ENCODE measurements at places on chromosomes 2 and 18.

GRCh38 chr18:34767601-34768027 lies 57.5 kb downstream of the DTNA start:
- DNase-seq, result no peak

DNA sequence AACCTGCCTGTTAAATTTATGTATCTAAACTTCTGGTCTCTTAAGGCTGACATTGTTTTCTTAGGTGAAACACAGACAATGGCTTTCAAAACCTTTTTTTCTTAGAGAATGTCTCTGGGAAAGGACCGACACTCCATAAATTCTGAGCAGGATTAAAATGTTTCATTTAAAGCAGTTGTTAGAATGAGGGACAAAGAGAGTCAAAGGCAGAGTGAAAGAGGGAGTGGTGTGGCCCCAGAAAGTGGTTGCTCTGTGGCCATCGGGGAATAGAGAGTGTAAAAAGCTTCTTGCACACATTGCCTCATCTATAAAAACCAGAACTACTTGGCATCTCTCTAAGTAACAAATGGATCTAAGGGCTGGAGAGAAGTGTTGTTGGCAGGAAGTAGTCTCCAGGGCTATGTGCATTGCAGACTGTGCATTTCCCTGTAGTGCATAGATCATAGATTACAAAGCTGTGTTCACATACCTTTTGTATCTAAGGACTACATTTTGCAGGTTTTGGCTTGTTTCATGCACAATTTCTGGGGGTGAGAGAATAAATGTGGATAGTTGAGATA lies 3.6 kb downstream of the RPRM start:
- no peak for DNase-seq

GRCh38 chr2:64414736-64415435 lies 39.1 kb upstream of the LGALSL start:
- DNase-seq, result no peak

- DNase-seq, result no peak
These were observed 795.8 kb upstream of the GCFC2 start for GRCh38 chr2:76506538-76506937.

DNA sequence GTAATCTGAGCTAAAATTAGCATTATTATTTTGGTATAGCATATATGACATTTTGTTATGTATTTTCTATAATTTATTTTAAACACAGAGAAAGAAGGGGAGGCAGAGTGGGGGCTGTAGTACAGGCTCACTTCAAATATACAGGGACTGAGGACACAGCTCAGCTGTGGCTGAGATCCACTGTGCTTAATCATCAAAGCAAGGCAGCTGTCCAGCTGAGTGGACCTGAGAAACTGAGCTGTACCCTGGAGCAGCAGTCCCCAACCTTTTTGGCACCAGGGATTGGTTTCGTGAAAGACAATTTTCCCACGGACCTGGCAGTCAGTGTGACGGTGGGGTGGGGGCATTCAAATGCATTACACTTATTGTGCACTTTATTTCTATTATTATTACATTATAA lies 687.2 kb downstream of the RNF144A start:
- no peak for DNase-seq
